ENCODE measurements at places on chromosomes 7 and 10.

DNA sequence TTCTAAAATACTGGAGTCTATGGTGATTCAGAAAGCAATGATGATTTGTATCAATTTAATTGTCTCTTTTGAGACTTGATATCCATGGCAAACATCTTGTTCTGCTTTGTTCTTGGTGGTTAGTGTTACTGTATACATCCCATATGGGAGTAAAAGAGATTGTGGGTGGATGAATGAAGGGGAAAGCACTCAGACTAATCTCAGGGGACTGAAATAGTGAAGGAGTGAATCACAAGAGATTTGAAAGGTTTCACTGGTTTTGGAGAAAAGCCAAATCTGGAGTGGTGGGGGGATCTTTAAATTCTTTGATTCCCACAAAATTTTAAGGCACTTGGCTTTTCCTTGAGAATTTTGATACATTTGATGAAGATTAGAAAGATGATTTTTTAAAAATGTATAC is 369.4 kb downstream of the INHBA start:
- DNase-seq: no peak
- H3K27ac ChIP-seq: no peak overlapping the region
- H3K4me1 ChIP-seq: no peaks in the 10 kb centered on the region

DNA sequence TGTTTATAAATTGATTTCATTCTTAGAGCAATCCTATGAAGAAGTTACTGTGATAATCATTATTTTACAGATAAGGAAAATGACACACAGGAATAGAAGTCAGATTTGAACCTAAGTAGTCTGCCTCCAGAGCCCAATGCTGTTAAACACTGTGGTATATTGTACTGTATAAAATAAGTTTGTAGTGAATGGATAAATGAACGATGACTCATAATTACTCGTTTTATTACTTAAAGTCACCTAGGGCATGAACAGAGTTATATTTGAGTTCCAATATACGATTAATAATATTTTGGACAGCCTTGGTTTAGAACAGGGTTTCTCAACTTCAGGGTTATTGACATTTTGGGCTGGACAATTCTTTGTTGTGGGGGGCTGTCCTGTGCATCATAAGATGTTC is 7.8 kb upstream of the BTRC start:
- H3K27ac ChIP-seq: no peak overlapping the region
- no peaks in the 10 kb centered on the region for H3K27me3 ChIP-seq
- no peak for DNase-seq
- H3K4me1 ChIP-seq: no peaks in the 10 kb centered on the region
- no peaks in the 10 kb centered on the region for H3K36me3 ChIP-seq

GRCh38 chr10:116688741-116689495 is 53.4 kb downstream of the HSPA12A start:
- H3K27me3 ChIP-seq: no peaks in the 10 kb centered on the region
- H3K27ac ChIP-seq: peak overlapping the region; percentile 36
- H3K4me3 ChIP-seq: peak overlapping the region; percentile 34

DNA sequence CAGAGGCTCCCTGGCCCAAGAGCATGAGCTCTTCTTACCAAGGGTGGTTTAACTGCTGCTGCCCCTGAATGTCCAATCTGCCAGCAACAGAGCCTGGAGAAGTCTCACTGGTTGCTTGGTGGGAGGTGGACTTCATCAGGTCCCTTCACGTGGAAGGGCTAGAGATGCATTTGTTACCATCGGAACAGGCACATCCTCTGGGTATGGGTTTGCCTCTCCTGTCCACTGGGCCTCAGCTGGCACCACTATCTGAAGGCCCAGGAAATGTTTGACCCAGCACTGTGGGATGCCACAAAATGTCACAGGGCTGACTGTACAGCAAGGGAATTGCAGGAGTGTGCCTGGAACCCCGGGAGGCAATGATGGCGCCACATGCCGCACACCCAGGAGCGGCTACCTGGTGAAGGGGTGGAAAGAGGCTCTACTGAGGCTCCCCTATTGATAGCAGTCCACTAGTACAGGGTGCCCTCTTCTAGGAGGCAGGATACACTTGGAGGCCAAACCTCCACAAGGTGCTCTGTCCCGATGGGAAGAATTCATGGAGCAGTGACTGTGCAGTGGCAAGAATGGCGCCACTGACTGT is 603.1 kb upstream of the MGMT start:
- H3K4me3 ChIP-seq: no peak overlapping the region
- no peaks in the 10 kb centered on the region for H3K4me1 ChIP-seq
- H3K27ac ChIP-seq: no peak overlapping the region
- H3K36me3 ChIP-seq: no peaks in the 10 kb centered on the region
- no peaks in the 10 kb centered on the region for H3K27me3 ChIP-seq

DNA sequence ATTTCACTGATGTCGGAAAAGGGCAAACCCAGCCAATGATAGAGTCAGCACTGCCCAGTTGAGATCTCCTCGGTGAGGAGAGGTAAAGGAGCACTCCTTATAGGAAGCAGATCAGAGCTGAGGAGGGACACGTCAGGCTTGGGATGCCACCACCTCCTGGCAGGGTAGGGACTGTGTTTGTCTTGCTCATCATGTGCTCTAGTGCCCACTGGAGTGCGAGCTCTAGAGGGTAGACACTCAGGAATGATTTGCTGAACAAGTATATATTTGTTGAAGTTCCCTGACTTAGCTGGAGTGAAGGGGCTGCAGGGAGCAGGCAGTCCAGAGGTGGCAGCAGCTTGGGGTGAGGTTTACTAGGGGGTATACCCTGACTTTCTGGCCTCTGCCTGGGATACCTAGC is 146.5 kb downstream of the NOC3L start:
- H3K27ac ChIP-seq: peak overlapping the region; percentile 81
- no peaks in the 10 kb centered on the region for H3K27me3 ChIP-seq
- no peak for DNase-seq

DNA sequence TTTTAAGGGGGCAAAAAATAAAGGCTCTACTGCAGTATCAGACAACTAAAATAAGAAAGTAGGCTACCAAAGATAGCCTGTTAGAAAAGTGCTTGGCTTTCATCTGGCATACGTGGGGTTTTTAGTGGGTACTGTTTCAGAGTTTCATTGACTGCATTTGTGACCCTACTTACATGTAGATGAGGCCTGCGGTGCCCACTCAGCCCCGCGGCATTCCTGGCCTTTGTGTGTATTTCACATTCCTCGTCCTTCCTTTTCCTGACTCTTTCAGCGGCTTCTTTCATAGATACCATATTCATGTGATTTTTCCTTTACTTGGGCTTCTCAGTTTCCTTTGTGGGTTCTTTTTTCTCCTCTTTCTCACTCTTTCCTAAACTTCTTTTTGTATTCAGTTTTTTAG is 50.7 kb downstream of the UBE3C start:
- peaks cover 40% of the 10 kb centered on the region for H3K36me3 ChIP-seq
- H3K27me3 ChIP-seq: no peaks in the 10 kb centered on the region
- H3K27ac ChIP-seq: no peak overlapping the region

DNA sequence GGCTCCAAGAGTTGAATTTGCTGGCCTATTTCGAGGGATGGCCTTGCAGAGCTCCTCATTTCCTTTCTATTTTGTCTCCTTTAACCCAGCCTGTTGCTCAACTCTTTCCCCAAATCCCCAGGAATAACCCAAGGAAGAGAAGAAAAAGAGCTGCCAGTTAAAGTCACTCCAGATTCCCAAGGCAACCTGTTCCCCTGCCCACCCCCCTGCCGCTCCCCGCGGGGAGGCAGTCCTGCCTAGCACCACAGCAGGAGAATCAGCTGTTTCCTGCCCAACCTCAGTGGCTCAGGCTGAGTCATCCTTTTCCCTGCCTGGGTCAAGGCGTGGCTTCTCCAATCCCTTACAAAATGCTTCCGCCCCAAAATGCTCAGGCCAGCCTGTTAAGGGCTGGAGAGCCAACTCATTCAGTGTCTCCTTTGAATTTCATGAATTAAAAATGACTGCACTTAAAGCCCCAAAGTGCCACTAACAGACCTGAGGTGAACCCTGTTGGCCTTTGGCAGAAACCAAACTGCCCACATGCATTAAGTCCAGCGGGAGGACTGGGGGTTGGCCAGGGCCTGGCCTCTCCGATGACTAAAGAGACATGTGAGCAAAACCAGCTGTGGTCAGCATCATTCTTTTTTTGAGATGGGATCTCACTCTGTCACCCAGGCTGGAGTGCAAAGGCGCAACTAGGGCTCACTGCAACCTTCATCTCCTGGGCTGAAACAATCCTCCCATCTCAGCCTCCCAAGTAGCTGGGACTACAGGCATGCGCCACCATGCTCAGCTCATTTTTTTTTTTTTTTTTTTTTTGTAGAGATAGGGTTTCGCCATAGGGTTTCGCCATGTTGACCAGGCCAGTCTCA is 83.2 kb upstream of the KIF5B start:
- DNase-seq: peak; percentile 95
- H3K4me3 ChIP-seq: no peak overlapping the region
- H3K27ac ChIP-seq: peak overlapping the region; percentile 79
- peaks cover 10% of the 10 kb centered on the region for H3K4me1 ChIP-seq
- no peaks in the 10 kb centered on the region for H3K27me3 ChIP-seq
- H3K36me3 ChIP-seq: no peaks in the 10 kb centered on the region

- no peak overlapping the region for H3K27ac ChIP-seq
- H3K36me3 ChIP-seq: no peaks in the 10 kb centered on the region
- DNase-seq: no peak
- no peak overlapping the region for H3K4me3 ChIP-seq
- no peaks in the 10 kb centered on the region for H3K27me3 ChIP-seq
Observed at GRCh38 chr7:27295236-27295635, 52.6 kb downstream of the EVX1 start.

- no peaks in the 10 kb centered on the region for H3K27me3 ChIP-seq
- no peak overlapping the region for H3K27ac ChIP-seq
- peaks cover 30% of the 10 kb centered on the region for H3K4me1 ChIP-seq
- no peak for DNase-seq
- no peaks in the 10 kb centered on the region for H3K36me3 ChIP-seq
- no peak overlapping the region for H3K4me3 ChIP-seq
Observed at GRCh38 chr7:5414916-5415315, 8.7 kb downstream of the TNRC18 start.

GRCh38 chr7:139798221-139798620 is 20.4 kb upstream of the HIPK2 start:
- peak overlapping the region; percentile 2 for H3K4me3 ChIP-seq
- no peak overlapping the region for H3K27ac ChIP-seq
- DNase-seq: no peak
- H3K36me3 ChIP-seq: no peaks in the 10 kb centered on the region
- no peaks in the 10 kb centered on the region for H3K27me3 ChIP-seq

Measured in ascending aorta (tissue), 2 donors.